ENCODE measurements at places on chromosomes 11 and 22. TPM values are rescaled to one million over a fixed set of nuclear protein-coding genes. Genes with fewer than 3 reads are reported as not detected.

The MYBPC3 gene
- total RNA-seq, result not detected

- no peak for DNase-seq
Observed at GRCh38 chr11:91776655-91777054, 448.0 kb upstream of the FAT3 start.

DNA sequence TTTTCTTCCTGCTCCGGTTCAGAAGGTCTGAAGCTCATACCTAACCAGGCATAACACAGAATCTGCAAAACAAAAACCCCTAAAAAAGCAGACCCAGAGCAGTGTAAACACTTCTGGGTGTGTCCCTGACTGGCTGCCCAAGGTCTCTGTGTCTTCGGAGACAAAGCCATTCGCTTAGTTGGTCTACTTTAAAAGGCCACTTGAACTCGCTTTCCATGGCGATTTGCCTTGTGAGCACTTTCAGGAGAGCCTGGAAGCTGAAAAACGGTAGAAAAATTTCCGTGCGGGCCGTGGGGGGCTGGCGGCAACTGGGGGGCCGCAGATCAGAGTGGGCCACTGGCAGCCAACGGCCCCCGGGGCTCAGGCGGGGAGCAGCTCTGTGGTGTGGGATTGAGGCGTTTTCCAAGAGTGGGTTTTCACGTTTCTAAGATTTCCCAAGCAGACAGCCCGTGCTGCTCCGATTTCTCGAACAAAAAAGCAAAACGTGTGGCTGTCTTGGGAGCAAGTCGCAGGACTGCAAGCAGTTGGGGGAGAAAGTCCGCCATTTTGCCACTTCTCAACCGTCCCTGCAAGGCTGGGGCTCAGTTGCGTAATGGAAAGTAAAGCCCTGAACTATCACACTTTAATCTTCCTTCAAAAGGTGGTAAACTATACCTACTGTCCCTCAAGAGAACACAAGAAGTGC is 661 bp upstream of the MALAT1 start:
- peak; percentile 69 for DNase-seq

- no peak for DNase-seq
Observed at GRCh38 chr11:119370486-119371046, 10.9 kb downstream of the USP2 start.

The MRGPRX1 gene
- total RNA-seq, result not detected

The VWCE gene
- 8.8 TPM for total RNA-seq

GRCh38 chr11:68441466-68442230 is 18.9 kb upstream of the PPP6R3 start:
- DNase-seq, result no peak

The RIN1 gene
- total RNA-seq, result 6.7 TPM

- DNase-seq, result no peak
Observed at GRCh38 chr11:93817426-93818348, 32.7 kb downstream of the VSTM5 start.

The UBQLN3 gene
- total RNA-seq, result not detected

The LPXN gene
- 3.4 TPM for total RNA-seq

- no peak for DNase-seq
Observed at GRCh38 chr11:34207487-34208180, 102.2 kb downstream of the NAT10 start.

DNA sequence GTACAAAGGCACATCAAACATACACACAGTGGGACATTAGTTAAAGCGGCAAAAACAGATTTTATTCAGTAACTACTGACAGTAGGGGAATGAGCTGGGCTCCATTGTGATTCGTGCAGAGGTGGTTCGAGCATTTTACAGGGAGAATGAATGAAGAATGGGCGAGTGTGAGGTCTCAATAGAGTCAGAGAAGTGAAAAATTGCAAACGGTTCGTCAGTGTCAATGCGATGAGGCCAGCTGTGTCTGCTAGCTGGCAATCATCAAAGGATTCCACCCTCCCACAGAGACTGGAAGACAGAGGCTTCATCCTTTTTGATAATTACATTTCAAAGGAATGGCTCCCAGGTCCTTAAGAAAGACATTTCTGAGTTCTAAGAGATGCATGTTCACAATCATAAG is 17.4 kb downstream of the OR4D9 start:
- DNase-seq, result no peak

DNA sequence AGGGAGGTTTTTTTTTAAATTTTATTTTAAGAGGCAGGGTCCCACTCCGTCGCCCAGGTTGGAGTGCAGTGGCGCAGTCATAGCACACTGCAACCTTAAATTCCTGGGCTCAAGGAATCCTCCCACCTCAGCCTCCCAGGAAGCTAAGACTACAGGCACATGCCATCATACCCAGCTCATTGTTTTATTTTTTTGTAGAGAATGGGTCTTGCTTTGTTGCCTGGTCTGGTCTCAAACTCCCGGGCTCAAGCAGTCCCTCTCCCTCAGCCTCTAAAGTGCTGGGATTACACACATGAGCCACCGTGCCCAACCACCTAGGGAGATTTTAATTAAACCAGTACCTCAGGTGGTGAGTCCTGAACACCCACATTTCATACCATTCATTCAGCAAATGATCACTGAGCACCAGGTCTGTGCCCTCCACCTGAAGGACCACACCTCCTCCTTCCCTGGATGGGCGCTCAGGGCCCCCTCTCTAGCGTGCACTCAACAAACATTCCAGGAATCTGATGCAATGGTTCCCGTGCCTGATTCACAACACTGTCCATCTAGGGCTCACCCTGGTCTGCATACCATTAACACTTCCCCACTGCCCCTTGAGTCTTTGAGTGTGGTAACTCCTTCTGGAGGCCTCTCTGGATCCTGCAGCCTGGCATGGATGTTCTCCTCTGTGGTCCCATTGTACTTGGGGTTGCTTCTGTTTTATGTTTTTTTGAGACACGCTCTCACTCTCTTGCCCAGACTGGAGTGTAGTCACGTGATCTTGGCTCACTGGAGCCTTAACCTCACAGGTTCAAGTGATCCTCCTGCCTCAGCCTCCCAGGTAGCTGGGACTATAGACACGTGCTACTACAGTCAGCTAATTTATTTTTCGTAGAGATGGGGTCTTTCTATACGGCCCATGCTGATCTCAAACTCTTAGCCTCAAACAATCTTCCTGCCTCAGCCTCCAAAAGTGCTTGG is 9.6 kb upstream of the MYH9 start:
- peak; percentile 47 for DNase-seq

DNA sequence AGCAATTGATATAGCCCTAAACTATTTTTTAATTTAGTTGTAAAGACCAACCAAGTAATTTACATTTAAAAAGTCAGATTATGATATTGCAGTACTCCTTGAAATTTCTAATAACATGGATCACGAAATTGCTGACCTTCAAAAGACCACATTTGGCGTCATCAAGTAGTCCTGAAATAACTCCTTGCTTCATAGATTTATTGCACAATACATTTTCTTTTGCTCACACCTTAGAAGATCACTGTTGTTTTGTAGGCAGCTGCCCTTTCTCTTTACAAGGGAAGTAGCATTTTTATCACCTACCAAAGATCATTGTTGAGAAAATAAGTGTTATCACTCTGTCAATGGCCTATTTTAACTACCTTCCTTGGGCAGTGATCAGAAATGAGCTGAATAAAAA is 815.8 kb downstream of the METTL15 start:
- DNase-seq, result no peak

DNA sequence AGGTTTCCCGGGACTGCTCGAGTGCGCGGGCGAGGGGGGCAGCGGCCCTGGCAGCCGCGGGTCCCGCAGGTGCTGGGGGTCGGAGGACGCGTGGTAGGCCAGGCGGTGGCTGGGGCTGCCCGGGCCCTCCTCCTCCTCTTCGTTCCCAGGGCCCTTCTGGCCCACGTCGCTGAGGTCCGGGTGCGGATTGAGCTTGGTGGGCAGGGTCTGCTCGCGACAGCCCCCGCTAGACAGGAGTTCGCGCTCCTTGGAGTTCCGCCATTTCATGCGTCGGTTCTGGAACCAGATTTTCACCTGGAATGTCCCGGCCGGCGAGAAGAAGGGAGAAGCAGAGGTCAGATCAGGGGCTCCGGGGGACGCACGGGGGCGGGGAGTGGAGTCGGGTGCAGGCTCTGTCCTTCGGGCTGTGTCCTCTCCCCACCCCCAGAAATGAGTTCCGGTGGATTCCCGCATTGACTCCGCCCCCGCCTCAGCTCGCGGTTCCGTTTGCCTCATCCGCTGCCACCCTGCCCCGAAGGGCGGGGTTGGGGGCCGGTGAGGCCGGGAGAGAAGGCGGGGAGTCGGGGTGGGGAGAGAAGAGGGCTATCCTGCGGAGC is 3.9 kb downstream of the DBX1 start:
- no peak for DNase-seq

GRCh38 chr11:108237058-108237481 is 14.2 kb downstream of the ATM start:
- peak; percentile 5 for DNase-seq

DNA sequence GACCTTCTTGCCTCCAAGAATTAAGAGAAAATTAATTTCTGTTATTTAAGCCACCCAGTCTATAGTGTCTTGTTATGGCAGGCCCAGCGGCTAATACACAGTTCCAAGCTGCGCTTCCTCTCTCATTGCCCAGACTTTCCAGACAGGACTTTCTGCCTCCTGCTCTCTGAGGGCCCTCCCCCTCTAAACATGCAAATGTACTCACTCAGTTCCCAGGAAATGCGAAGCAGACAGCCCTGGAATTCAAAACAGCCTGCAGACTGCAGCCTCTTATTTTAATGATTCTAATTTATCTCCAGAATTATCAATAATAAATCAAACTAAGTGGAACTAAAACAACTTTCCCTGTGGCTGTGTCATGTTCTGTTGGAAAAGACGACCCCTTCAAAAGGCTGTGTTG is 115.5 kb upstream of the ISX start:
- no peak for DNase-seq

The MYRF gene
- total RNA-seq, result 0.28 TPM

DNA sequence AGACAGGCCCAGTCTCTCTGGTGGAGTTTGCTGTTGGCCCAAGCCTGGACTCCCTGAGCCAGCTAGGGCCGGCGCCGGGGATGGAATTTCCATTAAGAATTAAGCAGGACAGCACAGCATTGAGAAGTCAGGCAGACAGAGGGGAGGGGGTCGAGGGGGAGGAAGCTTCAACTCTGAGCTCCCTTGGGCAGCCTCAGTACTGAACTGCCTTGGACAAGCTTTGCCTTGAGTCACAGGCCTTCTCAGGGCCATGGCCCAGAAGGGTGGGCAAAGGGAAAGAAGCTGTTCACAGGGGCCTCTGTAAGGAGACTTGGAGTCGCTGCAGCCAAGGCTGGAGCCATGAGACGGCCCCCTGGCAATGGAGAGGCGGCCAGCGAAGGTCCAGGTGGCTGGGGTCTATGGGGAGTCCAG is 2.6 kb upstream of the INSC start:
- DNase-seq, result no peak

DNA sequence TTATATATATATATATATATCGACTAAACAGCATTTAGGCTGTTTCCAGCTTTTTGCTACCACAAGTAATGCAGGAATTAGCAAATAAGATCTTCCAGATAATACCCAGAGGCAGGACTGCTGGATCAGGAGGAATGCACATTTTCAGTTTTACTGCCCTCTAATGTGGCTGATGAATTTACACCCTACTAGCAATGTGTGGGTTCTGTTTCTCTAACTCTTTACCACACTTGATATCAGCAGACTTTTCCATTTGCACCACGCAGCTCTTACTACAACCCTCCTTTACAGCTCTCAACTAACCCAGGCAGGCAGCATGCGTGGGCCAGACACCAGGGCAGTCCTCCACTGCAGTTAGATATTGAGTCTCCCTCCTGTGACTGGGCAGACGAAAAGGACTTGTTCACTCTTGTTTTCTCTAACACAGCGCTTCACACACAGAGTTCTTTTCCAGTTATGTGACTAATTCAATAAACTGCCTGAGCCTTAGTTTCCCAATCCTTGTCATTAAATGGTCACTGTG is 67.7 kb downstream of the IGLL5 start:
- DNase-seq, result no peak

The SPDYC gene
- not detected for total RNA-seq
